ENCODE measurements at places on chromosomes 1 and 21.
A peak's percentile ranks its signal among the peaks of the same experiment; 100 is the strongest.

GRCh38 chr1:86153836-86154235, 2.7 kb downstream of the COL24A1 start:
- no peak for DNase-seq

GRCh38 chr1:204659056-204659455, 26.5 kb downstream of the LRRN2 start:
- DNase-seq: no peak

DNA sequence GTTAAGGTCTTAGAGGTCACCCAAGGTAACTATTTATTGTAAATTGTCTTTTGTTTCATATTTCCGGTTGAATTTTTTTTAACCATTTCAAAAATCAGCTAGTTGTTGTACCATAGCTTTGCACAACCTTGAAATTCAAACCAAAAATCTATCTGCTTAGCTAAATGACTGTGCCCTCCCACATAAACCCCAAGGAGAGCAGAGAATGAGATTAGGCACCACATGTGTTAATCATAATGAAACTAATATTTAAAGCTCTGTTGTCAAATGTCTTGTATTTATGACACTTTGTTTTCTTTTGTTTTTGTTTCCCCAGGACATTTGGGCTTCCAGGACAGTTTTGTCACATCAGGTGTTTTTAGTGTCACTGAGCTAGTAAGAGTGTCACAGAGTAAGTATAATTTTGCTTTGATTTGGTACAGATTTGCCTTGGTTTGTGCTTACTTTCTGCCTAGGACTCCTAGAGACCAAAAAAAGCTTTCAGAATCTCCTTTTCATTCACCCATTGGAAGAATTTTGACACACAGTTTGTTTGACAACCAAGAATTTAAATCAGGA, 249.9 kb downstream of the NFIA start:
- DNase-seq: no peak

- DNase-seq: peak; percentile 16
Measured at GRCh38 chr1:107529511-107530149, 388.8 kb downstream of the NTNG1 start.

DNA sequence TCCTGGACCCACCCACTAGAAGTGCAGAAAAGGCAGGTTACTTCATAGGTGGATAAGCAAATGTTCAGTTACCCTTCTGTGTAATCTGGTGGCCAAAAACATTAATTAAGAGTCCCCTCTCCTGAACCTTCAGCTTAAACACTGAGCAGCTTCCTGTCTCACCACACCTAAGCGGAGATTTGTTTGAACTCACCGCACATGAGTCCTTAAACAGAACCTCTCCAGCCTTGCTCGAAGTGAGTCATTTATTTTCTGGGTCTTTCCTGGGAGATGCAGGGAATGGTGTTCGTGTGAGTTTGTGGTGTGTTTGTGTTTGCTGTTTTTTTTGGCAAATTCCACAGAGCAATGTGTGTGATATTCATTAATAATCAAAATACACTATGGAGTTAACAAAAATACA, 7.6 kb upstream of the FNBP1L start:
- DNase-seq: no peak

GRCh38 chr1:230149751-230150584, 82.9 kb downstream of the GALNT2 start:
- DNase-seq: no peak

DNA sequence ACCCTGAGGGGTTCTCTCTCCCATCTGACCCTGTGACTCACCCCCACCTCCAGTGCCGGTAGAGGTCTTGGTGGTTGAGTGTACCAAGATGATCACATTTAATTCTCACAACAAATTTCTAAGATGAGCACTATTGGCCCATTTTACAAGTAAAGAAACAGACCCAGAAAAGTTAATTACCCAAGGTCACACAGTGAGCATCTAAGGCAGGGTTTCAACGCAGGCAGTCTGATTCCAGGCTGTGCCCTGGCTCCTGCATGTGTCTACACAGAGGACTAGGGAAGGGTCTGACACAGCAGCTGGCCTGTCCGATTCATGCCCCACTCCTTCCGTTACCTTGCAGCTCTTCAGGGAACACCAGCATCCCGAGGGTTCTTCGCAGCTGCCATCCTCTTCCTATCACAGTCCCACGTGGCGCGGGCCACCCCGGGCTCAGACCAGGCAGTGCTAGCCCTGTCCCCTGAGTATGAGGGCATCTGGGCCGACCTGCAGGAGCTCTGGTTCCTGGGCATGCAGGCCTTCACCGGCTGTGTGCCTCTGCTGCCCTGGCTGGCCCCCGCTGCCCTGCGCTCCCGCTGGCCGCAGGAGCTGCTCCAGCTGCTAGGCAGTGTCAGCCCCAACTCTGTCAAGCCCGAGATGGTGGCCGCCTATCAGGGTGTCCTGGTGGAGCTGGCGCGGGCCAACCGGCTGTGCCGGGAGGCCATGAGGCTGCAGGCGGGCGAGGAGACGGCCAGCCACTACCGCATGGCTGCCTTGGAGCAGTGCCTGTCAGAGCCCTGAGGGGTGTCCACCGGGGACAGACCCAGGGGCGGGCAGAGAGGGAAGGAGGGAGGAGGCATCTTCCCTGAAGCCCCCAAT, 7.5 kb downstream of the NCDN start:
- DNase-seq: no peak

DNA sequence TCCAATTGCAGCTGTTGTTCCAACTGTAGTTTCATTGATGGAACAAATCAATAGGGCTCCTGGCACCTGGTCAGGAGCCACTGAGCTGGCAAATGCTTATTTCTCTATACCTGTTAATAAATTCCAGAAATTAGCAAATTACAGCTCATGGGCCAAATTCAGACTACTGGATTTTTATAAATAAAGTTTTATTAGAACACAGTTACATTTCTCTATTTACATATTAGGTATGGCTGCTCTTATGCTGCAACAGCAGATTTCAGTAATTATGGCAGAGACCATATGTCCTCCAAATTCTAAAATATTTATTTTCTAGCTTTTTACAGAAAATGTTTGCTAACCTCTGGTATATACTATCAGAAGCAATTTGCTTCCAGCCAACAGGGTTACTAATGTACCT, 47.8 kb downstream of the DUSP10 start:
- no peak for DNase-seq

DNA sequence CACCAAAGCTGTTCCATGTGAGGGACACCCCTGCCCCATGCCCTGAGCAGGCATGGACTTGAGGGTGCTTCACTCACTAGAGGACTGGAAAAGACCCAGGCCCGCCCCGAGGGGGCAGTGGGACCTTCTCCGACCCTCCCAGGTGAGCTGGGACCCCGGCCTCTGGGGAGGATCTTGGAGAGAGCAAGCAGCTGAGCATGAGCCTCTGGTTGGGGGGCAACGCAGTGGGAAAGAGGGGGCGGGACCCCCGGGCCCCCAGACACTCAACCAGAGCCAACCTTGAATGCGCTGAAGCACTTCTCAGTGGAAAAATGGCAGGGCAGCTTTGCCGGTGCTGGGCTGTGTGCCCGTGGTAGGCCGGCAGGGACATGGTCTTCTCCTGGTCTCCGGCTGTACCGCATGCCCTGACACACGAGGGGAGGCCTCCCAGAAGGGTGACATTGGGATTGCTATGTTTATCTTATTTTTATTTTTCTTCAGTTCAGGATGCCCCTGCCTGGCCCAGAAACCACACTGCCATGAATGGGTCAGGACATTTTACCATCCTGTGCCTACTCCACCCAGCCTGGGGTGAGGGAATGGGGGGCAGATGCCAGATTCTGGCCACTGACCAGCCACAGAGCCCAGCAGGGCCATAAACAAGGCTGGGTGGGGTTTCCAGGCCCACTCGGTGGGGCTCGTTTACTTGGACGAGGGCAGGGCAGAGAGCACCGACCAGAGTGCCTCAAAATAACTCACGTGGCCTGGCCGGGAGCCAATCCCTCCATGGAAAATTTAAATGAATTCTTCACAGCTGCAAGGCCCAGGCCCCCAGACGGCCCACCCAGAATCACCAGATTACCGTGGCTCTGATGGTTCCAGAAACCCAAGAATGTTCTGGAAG, 17.2 kb upstream of the LAPTM5 start:
- no peak for DNase-seq

GRCh38 chr1:202619505-202619904, 90.7 kb downstream of the SYT2 start:
- DNase-seq: no peak

DNA sequence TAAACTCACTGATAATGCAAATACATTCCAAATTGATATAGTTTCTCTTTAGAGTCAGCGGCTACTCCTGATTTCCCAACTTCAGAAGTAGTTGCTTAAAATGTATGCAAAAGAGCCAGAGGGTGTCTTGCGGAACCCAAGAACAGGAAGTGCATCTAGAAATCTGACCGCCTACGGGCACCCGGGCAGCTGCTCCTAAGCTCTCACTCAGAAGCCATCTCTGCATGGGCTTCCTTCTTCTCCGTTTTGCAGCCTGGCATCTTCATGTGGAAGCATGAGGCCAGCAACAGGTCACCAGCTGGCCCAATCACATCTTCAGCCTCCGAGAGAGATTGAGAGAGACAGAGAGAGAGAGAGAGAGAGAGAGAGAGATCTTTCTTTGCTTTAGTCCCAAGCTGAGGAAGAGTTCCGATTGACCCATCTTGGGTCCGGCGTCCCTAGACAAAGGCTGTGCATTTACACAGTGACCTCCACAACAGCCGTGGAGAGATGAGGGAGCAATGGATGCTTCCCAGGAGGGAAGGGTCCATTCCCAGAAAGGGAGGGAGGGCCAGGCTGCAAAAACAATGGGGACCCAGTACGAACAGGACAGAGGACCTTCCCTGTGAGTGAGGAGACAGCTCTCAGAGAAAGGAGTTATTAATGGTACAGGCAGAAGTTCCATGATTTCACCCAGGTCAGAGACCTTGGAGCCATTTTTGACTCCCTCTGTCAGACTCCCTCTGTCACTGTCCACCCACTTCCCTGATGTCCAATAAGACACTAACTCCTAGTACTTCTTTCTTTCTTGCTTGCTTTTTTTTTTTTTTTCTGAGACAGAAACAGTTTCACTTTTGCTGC, 28.2 kb upstream of the SLC30A1 start:
- no peak for DNase-seq

- DNase-seq: peak; percentile 92
Measured at GRCh38 chr21:37636152-37636860, 269.7 kb downstream of the DYRK1A start.

- DNase-seq: no peak
Measured at GRCh38 chr1:12003762-12004161, 15.5 kb upstream of the MIIP start.

- no peak for DNase-seq
Measured at GRCh38 chr1:198909973-198910372, 271.1 kb downstream of the PTPRC start.

DNA sequence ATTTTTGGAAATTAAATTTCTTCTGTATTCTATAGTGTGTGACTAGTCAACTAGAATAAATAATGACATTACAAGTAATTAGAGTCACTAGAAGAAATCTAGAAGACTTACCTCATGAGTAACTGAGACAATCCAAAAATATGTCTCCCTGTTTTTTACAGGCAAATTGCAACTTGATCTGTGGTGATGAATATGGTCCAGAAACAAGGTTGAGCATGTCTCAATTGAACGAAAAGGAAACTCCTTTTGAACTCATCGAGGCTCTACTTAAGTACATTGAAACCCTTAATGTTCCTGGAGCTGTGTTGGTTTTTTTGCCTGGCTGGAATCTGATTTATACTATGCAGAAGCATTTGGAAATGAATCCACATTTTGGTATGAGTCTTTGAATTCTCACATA, 36.7 kb downstream of the DHX9 start:
- no peak for DNase-seq

DNA sequence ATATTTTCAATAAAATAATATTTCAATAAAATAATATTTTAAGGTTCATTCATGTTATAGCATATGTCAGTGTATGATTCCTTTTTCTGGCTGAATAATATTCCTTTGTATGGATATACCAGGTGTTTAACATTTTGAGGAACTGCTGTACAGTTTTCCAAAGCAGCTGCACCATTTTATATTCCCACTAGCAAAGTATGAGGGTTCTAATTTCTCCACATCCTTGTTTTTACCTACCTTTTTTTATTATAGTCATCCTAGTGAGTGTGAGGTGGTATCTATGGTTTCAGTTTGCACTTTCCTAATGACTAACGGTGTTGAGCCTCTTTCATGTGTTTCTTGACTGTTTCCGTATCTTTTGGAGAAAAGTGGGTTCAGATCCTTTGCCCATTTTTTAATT, 5.2 kb downstream of the DEGS1 start:
- no peak for DNase-seq

GRCh38 chr1:108537976-108538375, 21.9 kb upstream of the EEIG2 start:
- no peak for DNase-seq

DNA sequence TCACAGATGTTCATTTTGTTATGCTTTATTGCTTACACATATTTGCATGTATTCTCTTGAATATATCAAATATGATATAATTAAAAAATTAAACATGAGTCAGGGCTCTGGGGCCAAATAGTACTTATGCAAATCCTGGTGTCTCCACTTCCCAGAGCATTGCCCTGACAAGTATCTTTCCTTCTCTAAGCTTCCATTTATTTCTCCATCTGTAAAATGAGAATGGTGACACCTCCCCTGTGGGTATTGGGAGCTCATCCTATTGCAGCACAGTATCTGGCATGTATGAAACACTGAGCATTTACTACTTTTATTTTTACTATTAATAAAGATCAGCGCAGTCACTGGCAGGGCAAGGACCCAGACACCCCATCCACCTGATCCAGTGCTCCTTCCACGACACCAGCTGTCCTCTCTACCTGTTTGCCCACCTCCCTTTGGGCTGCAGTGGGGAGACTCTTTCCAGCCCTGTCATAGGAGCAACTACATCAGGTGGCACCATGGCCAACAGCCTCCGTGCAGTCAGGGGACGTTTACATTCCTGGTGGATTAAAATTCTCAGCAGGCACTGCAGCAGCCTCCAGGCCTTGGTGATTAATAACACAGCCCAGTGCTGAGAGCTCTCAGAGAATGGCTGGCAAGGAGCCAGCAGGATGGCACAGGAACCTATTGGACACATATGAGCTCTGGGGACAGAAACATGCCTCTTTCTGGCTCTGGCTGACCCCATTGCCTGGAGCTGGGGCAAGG, 113.0 kb downstream of the DMRTB1 start:
- peak; percentile 70 for DNase-seq

DNA sequence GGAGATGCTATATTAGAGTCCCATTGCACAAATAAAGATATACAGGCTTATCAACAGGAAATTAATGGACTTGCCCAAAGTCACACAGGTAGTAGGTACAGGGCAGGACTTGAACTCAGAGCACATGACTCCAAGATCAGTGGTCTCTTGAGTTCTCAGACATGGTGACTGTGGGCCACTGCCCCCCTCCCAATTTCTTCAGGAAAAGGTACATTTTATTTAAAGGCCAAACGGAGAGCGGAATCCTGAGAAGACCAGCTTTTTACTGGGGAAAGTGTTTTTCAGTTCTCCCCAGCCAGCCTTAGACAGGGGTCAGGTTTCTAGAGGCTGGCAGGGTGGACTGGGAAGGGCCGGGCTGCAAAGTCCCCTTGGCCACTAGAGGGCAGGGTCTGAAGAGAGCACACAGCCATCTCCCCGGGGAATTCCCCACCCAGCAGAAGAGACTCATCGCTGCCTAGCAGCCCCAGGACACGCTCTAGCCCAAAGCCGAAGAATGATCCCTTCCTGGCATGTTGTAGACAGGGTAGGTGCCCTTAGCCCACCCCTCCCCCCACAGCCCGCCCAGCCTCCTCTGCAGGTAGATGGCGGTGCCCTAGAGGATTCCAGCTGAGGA, 29.7 kb downstream of the ACP6 start:
- DNase-seq: peak; percentile 81

All from hepatic stellate cell (primary cell).